Stimulated activated CD4-positive, alpha-beta T cell treated with anti-CD3 and anti-CD28 coated beads, Interleukin-12 subunit alpha, Interleukin-12 subunit beta, amount 100 ng/mL, for 4 hours (primary cell): ENCODE measurements at places on chromosomes 2 and 18.

GRCh38 chr2:198652461-198652860 is 805.3 kb downstream of the SATB2 start:
- DNase-seq: no peak

DNA sequence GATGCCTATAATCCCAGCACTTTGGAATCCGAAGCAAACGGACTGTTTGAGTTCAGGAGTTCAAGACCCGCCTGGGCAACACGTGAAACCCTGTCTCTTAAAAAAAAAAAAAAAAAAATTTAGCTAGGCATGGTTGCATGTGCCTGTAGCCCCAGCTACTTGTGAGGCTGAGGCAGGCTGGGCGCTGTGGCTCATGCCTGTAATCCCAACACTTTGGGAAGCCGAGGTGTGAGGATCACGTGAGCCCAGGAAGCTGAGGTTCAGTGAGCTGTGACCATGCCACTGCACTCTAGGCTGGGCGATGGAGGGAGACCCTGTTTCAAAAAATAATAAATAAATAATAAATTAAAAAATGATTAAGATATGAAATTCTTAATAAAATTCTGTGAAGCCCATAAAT is 9.0 kb upstream of the STRN start:
- DNase-seq: no peak

DNA sequence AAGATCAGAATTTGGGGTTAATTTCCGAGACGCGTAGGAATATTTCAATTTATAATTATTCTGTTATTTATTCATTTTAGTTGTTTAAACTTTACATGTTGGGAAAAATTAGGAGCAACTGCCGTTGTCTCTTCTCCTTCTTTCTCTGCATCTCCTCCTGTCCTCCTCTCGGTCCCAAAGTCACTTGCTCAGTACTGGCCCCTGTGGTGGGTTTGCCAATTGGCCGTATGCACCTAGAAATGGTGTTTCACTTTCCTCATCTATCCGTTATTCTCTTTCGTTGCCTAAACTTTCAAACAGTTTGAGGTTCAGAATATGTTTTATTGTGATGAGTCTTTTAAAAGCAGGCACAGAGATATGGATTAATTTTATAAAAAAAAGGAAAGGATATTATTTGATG is 517.9 kb downstream of the PLCL1 start:
- no peak for DNase-seq

- DNase-seq: no peak
These were observed 51.6 kb downstream of the DPP4 start for GRCh38 chr2:162022290-162022945.

GRCh38 chr2:46334389-46335271 is 37.4 kb downstream of the EPAS1 start:
- no peak for DNase-seq

DNA sequence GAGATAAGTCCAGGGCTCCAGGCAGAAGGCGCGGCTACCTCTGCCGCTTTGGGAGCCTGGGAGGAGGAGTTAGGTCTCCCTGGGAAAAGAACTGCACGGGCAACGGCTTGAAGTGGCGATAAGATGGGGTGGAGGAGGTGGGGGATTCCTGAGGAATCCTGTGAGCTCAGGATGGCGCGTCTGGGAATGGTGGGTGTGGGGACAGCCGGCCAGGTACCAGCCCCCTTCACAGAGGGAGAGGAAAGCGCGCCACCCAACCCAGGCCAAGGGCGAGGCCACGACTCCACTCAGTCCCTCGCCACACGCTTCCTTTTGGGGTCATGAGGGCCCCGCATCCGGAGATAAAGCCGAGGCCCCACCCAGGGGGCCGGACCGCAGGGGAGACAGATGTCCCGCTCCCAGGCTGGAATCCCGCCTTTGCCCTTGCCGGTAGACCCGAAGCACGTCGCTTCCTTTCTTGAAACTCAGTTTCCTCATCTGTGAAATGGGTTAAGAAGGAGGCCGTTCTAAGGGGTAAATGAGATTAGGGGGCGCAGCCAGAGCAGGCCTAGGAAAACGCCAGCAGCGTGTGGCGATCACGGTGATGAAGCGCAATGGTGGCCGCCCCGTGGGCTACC is 1.7 kb upstream of the CTDSP1 start:
- no peak for DNase-seq

GRCh38 chr2:39150102-39150562 is 29.3 kb upstream of the SOS1 start:
- no peak for DNase-seq

DNA sequence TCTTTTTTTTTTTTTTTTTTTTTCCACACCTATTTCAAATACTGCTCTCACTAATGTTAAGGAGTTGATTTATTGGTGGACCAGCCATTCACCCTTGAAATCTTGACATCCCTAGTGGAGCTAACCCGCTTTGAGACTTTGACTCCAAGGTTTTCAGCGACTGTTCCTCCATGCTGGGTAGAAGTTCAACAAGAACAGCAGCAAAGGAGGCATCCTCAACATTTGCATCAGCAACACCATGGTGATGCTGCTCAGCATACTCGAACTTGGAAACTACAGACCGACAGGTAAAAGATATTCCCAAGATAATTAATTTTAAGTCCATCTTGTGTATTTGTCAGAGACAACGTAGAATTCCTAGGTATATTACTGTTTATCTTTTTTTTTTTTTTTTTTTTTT is 74.0 kb downstream of the BIRC6 start:
- no peak for DNase-seq

DNA sequence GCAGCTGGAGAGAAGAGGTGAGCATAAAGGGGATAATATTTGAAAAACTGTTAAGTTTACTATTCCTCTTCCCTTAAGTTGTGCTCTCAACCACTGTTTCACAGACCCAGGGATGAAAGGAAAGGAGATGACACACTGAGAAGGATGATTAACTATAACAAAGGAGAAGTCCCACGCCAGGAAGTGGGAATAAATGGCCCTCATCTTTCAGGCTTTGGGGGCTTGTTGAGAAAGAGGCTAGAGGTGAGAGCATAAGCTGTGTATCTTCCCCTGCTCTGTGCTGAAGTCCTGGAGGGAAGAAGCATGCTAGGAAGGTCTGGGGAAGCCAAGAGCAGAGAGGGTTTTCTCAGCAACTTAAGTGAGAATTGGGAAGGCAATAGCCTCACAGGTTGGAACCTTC is 399.1 kb upstream of the ATP5MC3 start:
- DNase-seq: no peak

- DNase-seq: no peak
These were observed 70.6 kb upstream of the FOSL2 start for GRCh38 chr2:28322051-28322450.

DNA sequence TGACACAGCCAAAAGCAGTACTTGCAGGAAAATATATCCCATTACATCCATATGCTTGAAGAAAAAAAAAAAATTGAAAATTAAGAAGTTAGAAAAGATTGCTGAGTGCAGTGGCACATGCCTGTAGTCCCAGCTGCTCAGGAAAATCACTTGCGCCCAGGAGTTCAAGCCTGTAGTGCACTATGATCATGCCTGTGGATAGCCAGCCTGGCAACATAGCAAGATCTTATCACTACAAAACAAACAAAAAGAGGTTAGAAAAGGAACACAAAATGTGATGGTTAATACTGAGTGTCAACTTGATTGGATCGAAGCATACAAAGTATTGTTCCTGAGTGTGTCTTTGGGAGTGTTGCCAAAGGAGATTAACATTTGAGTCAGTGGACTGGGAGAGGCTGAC is 361.9 kb downstream of the NYAP2 start:
- no peak for DNase-seq

DNA sequence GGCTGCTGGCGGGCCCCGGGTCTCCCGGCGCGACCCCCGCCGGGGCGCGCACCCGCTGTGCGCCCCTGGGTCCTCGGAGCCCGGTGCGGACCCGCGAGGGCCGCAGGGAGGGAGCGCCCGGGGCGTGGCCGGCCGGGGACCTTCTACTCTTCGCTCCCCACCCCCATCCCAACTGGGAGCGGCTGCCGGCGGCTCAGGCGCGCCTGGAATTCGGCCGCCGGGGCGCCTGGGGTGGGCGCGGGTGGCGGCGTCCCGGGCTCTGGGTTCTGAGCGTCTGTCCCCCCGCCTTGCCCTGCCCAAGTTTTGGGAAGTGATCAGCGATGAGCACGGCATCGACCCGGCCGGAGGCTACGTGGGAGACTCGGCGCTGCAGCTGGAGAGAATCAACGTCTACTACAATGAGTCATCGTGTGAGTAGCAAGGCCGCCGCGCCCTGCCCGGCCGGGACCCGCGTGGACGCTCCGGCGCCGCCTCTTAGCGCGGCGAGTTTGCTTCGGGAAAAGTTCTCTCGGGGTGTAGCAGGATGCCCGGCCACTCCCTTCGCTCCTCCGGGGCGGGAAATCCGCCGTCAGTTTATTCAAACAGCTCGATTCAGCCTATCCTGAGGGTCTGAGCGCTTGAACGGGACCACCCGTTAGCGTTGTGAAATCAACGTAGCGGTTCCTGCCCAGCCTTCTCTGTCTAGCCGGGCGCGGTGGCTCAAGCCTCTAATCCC is 502 bp downstream of the TUBB6 start:
- DNase-seq: no peak

- DNase-seq: no peak
These were observed 35.6 kb upstream of the BCL11A start for GRCh38 chr2:60589104-60589503.

DNA sequence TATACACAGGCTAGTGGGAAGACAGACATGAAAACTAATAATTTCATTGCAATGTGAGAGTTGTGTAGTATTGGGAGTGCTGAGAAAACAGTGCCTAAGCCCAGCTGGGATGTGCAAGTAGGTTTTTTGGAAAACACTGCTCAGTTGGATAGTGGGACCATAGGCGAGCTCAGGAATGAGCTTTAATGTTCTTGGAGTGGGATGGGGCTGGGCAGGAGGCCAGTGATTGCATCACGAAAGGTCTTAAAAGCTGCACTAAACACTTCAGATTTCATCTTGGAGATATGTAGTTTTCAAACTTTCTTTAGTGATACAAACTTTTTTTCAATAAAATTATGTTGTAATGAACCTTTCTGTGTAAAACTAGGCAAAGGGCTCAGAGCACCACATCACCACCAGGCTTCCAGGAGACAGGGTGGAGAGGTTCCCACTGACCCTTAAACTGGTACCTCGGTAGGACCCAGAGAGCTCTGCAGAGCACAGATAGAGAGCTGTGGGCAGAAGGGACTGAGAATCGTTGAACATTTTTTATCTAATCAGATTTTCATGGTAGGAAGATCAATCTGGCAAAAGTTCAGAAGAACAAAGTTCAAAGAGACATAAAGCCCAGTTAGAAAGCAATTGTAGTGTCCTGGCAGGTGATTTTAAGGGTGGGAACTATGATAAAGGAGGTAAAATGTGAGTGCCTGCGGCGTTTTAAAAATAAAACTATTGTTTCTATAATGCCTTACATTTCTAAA is 176.2 kb downstream of the TRABD2A start:
- no peak for DNase-seq

DNA sequence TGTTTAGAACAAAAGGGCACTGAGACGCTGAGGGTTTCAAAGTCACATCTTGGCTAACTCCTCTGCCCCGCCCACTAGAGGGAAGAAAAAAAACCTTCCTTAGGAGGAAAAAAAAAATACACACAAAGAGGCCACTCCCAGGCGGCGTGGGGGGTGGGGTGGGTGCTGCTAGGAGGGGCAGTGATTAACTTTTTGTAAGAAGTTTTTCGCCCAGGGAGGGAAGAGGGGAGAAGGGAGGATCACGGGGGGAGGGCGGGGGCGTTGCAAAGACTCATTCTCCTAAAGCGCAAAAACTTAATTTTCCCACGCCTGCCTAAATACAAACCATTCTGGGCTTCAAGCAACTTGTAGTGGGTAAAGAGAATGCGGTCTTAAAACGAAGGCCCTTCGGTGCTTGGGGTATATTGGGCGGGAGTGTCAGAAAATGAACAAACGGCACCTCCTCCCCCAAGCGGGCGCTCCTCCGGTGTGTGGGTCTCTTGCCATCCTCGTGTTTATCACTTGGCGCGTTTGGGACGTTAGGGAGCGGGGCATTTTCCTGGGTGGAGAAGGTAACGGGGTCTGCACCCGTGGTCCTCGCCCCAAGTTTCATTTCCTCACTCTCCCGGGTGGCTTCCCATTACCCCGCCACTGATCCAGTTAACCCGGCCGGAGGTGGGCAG is 1.7 kb downstream of the CXCR4 start:
- no peak for DNase-seq

DNA sequence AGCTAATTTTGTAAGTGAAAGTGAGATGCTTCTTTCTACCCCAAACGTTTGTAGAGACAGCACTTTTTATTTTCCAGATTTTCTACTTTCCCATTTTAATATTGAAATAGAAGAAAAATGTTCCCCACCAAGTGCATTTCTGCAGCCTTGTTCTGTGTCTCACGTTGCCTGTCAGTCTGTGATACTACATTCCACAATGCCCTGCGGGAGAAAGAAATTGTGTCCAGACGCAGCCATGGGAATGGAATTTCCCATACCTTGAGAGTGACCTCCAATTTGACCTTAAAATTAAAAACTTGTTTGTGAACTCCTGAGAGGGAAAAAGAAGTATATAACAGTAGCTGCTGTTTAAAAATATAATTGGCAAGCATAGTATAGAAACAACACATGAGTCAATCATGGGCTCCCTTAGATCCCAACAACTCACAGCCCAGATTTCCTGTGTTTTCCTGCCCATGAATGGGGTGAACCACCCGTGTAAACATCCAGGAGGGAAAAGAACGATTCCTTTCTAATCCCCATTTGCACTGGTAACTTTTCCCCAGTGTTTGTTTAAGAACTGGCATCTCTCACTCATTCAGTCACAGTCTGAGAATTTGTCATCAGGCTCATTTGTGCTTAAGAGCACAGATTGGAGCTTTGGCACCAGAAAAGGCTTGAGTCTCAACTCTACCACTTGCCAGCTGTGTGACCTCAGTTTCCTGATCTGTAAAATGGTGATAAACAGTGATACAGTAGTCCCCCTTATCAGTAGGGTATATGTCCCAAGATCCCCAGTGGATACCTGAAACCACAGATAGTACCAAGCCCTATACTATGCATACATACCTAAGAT is 166.1 kb upstream of the ZNF521 start:
- no peak for DNase-seq

GRCh38 chr2:64219149-64219548 is 74.9 kb upstream of the PELI1 start:
- DNase-seq: no peak

GRCh38 chr2:234496835-234497593 is at the start of gene ARL4C:
Gene ARL4C, minus strand, starts transcription at chr2:234497081. Its CDS starts 495 bp downstream, at chr2:234496586.
- peak; percentile 46 for DNase-seq

DNA sequence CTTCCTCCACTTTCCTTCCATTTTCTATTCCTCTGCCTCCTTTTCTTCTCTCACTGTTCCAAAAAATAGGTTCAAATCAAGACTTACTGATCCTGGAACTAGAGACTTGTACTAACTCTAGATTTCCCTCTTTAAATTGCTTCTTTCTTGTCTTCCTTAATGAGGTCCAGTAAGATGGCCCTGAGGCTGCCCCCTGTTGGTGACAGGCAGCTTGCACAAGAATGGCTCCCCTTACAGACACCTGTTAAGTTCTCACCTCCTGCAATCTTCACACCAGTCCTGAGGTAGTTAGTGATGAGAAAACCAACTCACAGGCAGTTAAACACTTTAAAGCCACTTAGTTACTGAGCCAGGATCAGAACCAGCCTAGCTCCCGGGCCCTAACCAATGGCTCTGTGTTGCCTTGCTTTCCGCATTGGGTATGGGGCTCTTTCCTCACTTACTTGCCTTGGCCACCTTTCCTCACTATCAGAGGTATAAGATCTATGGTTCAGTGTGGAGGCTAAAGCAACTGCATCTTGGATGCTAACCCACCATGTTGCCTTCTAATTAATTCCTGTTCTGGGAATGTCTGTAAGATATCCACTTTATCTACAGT is 130.6 kb downstream of the AKAIN1 start:
- DNase-seq: no peak
